Bone marrow (tissue), 2 donors: ENCODE measurements at places on chromosomes 11 and 22.

DNA sequence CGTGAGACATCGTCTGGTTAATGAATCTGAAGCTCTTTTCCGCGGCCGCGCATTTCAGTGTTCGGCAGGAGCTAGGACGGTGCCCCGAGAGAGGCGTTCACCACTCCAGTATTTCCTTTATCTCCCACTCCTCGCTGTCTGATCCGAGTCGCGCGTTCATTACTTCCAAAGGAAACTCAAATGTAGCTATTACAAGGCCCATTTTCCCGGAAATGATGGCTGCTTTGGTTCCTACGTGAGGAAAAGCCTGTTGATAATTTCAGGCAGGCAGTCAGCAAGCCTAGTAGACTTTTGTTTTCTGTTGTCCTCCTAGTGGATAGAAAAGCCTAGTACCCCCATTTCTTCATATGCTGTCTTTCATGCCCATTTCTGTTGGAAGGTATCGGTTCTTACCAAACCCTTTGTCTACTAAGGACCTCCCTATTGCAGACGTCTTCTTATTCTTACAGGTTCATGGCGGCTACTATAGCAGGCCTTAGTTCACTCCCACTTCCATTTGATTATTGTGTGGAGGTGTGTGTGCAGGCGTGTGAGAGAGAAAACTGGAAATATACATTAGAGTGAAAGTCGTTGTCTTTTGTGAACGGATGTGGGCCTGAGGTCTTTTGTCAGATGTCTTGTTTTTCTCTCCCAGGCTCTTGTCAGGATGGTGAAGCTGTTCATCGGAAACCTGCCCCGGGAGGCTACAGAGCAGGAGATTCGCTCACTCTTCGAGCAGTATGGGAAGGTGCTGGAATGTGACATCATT lies 737 bp downstream of the RBM4 start:
- no peak for DNase-seq

DNA sequence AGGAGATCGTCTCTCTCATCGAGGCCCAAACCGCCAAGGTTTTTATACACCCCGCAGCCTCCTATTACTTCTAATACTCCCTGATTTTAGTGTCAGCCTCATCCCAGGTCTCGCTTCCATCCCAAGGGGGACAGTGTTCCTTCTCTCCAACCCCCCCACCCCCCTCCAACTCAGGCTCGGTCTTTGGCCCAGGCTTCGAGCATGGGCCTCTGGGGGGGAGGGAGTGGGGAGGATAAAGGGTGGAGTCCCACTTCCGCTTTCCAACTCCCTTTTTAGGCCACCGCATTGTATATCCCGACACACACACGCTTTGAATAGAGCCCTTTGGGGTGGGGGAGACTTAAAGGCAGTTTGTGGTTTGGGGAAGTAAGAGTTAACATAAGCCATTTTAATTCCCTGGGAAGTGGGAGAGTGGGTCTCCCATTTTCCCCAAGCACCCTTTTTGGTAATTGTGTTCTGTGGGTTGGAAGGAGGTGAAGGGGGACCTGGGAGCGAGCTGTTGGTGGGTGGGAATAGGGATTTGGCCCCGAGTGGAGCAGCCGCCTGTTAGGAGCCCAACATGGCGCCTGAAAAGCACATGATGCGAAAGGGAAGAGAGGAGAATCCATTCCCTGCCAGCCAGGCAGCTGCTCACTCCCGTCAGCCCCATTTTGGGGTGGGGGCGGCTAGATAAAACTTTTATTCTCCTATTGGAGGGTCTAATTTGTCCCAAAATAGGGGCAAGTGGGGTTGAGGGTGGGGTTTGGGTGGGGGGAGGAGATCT lies 844 bp downstream of the PCF11 start:
- DNase-seq = peak; percentile 42

- DNase-seq = no peak
These were observed 12.9 kb downstream of the ADORA2A start for GRCh38 chr22:24440270-24440717.

- no peak for DNase-seq
These were observed 177.6 kb downstream of the IGLL1 start for GRCh38 chr22:23402275-23403151.

DNA sequence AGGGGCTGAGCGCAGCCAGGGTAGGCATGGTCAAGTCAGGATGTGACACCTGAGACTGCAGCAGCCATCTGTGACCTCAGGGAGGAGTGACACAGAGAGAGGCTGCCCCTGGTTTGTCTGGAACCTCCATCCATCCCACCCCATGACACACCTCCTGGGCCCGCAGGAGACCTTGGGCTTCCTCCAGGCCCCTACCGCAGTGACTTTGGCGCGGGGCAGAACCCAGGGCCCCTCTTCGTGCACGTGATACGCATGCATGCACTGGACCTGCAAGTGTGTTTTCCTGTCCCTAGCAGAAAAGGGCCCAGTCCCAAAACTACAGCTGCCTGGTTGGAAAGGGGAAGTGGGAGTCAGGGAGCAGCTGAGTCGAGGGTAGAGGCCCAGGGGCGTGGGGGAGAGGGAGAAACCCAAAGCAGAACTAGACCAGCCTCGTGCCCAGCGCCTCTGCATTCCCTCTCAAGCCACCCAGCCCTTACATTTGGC lies 7.9 kb upstream of the CYTH4 start:
- peak; percentile 45 for DNase-seq

GRCh38 chr11:128469220-128469619 lies 118.1 kb downstream of the ETS1 start:
- no peak for DNase-seq

- no peak for DNase-seq
These were observed 493 bp upstream of the CYTH4 start for GRCh38 chr22:37281646-37282384.

DNA sequence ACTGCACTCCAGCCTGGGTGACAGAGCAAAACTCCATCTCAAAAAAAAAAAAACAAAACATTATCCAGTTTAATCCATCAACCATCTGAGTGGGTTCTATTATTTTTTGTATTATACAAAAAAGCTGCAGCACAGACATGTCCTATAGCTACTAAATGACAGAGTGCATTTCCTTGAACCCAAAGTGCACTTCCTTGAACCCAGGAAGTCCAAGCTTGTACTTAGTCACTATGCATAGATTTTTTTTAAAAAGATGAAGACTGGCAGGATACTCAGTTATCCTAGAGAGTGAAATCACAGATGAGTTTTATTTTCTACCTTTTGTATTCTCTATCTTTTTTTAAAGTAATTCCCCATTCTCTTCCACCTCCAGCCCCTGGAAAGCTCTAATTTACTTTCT lies 8.0 kb upstream of the RRAS2 start:
- DNase-seq = no peak

DNA sequence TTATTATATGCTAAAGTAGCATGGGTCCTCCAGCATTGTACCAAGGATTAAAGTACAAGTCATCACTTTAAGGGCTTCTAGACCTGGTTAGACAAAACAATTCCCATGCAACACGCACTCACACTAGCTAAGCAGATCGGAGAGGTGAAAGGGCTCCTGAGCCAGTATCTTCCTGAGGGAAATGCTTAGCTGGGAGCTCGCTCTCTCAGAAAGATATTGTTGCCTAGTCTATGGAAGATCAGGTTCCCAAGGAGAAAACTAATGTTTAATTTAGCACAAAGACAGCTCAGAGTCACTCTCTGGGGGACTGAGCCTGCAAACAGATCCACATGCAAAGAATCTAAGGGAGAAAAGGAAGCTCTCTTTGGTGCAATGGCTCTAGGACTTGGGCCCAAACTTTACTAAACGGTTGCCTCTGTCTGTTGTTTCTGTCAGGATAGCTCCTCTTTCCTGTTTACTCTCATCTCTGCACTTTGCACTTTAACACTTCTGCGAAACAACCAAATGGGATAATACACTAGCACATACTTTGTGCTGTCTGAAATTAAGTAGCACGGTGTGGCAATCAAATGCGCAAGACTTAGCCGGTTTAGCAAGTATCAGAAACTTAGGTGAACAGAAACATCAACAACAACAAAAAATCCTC lies 10.7 kb downstream of the MAML2 start:
- DNase-seq = no peak

- no peak for DNase-seq
These were observed 871.9 kb downstream of the TBC1D22A start for GRCh38 chr22:47634347-47634746.

DNA sequence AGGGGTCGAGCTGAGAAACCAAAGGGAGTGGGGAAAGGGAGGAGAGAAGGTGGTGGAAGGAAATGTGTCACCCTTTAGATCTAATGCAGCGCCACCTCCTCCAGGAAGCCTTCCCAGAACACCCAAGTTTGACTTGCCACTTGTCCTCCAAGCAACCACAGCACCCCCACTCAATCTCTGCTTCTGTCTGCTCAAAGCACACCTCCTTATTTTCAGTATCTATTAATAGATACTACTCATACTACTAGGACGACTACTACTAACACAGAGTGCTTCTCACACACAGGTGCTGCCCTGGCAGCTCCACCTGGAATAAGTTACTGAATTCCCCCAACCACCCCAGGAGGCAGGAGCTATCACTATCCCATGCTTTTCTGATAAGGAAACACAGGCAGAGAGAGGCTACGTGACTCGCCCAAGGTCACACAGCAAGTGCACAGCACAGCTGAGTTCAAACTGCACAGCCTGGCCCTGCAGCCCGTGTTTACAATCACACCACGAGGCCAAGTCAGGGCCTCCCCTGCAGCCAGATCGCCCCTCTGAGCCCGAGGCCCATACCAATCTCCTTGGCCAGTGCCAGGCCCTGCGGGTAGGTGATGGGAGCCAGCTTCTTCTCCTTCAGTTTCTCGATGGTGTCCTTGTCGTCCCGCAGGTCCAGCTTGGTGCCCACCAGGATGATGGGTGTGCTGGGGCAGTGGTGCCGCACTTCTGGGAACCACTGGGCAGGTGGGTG lies 13.2 kb downstream of the RAC2 start:
- DNase-seq = no peak

GRCh38 chr11:4027746-4028145 lies 66.9 kb upstream of the RRM1 start:
- DNase-seq = no peak
